ENCODE measurements at places on chromosomes 5 and 9.

- DNase-seq = no peak
Measured at GRCh38 chr9:80076162-80076561, 504.4 kb downstream of the TLE4 start.

GRCh38 chr9:101265261-101265660, 119.5 kb downstream of the BAAT start:
- DNase-seq = no peak

- DNase-seq = peak; percentile 44
Measured at GRCh38 chr5:139696894-139697658, 48.9 kb downstream of the CXXC5 start.

GRCh38 chr5:127206320-127207113, 84.1 kb upstream of the MEGF10 start:
- no peak for DNase-seq

GRCh38 chr5:136686192-136686872, 321.0 kb upstream of the TRPC7 start:
- DNase-seq = no peak

DNA sequence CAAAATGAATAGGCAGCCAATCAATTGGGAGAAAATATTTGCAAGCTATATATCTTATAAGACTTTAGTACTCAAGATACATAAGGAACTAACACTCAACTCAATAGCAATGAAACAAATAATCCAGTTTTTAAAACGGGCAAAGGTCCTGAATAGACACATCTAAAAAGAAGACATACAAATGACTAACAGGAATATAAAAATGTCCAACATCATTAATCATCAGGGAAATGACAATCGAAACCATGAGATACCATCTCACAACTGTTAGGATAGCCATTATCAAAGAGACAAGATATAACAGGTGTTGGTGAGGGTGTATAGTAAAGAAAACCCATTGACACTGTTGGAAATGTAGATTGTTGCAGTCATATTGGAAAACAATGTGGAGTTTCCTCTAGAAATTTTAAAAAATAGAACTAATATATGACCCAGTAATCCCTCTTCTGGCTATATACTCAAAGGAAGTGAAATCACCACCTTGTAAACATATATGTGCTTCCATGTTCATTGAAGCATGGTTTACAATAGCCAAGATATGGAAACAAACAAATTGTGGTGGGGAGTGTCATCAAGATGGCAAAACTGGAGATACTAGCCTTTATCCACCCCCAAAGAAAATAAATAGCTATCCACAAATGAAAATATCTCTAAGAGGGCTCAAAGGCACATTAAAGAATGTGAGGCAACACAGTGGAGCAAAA, 13.9 kb upstream of the BTNL3 start:
- DNase-seq = no peak

- no peak for DNase-seq
Measured at GRCh38 chr9:79395228-79395627, 176.5 kb upstream of the TLE4 start.

GRCh38 chr9:83012922-83013838, 49.8 kb downstream of the RASEF start:
- no peak for DNase-seq

GRCh38 chr9:1233568-1233967, 183.4 kb downstream of the DMRT2 start:
- no peak for DNase-seq

GRCh38 chr9:127730262-127730661, 4.8 kb downstream of the TOR2A start:
- no peak for DNase-seq

- DNase-seq = no peak
Measured at GRCh38 chr5:141597394-141597793, 21.4 kb downstream of the DIAPH1 start.

DNA sequence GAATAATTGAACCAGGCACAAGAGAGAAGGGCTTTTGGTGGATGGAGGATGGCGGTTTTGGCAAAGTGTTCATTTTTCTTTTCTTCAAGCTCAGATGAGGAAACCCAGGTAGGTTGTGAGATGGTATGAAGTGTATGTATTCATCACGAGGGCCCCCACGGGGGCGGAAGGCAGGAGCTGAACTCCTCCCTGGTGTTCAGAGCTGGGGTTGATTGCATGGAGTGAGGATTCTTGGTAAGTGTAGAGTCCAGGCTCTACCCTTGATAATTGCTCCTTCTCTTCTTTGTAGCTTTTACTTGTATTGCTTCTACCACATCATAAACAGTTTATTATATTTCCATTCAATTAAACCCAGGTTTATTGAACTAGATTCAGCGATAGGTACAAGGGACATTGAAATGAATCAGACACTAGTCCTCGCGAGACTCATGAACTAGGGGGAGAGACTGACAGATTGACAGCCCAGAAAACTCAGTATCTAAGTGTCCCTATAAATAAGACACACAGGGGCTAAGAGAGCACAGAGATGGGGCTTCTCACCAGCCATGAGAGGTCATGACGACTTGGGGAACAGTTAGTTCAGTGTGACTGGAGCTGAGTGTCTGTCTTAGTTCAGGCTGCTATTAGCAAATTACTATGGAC, 116.7 kb upstream of the KLF4 start:
- no peak for DNase-seq

DNA sequence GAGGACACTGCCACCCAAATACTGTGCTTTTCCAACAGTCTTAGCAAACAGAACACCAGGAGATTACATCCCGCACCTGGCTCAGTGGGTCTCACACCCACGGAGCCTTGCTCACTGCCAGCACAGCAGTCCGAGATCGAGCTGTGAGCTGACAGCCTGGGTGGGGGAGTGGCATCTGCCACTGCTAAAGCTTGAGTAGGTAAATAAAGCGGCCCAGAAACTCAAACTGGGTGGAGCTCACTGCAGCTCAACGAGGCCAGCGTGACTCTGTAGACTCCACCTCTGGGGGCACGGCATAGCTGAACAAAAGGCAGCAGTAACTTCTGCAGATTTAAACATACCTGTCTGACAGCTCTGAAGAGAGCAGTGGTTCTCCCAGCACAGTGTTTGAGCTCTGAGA, 28.8 kb downstream of the EPB41L4A start:
- DNase-seq = no peak

DNA sequence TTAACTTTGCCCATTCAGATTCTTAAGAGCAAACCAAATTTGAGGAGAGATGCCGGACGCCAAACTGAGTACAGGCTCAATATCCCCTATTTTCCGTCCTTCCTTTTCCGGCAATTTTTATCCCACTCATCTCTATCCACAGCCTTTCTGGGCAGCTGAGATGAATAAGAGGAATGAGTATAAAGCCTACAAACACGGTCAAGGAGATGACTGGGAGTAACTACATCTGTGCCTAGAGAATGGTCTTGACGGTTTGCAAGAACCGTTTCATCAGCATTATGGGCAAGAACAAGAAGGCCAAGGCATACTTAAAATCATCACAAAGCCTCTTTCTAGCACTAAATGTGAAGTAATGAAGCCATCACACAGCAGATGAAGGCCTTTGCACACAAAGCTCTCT, 227.3 kb downstream of the DCP2 start:
- no peak for DNase-seq

- DNase-seq = no peak
Measured at GRCh38 chr5:78505860-78506259, 142.7 kb downstream of the LHFPL2 start.

GRCh38 chr9:90645721-90646120, 3.1 kb upstream of the DIRAS2 start:
- no peak for DNase-seq

GRCh38 chr5:114249823-114250222, 112.0 kb upstream of the KCNN2 start:
- no peak for DNase-seq

DNA sequence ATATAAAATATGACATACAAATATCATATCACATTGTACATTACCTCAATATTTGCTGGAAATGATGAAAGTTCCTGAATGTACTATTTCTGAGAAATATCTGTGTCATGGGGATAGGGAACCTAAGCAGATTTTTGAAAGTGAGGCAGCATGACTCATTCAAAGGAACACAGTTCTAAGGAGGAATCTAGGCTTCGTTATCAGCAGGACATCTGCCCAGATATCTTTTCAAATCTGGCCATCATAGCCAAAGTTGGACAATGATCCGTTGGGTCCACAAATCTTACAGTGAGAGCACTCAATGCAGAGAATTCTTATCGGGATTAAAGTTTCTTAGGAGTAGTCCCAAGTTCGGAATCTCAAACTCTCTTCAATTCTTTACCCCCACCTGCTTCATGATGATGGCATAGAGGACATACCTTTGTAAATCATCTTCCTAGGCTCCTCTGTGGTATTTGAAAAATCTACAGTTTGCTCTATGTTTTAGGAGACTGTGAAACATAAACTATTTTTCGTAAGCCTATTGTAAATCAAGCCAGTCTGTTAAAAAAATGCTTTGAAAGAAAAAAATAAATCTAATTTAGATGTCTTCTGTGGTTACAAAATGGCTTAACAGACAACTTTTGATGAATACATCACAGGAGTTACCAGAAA, 29.4 kb upstream of the ALDH1A1 start:
- no peak for DNase-seq

- DNase-seq = no peak
Measured at GRCh38 chr5:73911761-73912393, 285.9 kb downstream of the ARHGEF28 start.

DNA sequence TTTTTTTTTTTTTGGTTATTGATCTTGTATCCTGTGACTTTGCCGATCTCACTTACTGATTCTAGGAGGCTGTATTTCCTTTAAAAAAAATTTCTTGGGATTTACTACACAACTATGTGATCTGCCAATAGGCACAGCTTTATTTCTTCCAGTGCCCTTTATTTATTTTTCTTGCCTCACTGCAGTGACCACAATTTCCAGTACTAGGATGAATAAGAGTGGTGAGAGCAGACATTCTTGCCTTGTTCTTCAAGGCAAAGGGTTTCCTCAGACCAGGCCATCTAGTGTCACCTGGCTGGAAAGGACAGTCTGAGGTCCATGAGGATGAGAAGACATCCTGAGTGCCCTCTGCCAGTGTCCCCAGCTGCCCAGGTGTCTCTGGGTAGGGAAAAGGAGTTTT, 265.4 kb downstream of the SPOCK1 start:
- no peak for DNase-seq

GRCh38 chr5:135490245-135491037, 38.3 kb upstream of the TIFAB start:
- no peak for DNase-seq

DNA sequence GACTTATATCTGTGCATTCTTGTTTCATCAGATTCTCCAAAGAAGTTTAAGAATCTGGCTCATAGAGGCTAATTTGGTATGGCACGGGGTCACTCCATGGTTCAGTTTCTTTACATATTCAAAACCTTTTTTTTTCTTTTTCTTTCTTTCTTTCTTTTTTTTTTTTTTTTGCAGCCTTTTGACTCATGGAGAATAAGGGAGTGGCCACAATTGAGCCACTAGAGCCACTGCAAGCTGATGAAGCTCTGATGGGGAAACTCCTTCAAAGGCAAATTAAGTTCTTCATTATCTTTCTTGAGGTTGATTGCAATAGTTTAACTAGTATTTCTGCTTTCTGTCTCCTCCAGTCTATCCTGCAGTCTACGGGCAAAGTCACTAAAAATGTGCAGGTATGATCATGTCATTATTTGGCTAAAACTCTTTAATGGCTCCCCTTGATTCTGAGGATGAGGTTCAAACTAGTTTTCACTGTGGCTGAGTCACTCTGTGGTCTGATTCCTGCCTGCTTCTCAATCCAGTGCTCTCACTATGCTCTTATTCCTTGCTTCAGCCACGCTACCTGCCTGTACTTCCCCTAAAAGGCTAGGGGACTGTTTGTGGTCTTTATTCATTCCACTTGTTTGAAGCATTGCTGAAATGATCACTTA, 93.5 kb upstream of the RIOK2 start:
- no peak for DNase-seq

DNA sequence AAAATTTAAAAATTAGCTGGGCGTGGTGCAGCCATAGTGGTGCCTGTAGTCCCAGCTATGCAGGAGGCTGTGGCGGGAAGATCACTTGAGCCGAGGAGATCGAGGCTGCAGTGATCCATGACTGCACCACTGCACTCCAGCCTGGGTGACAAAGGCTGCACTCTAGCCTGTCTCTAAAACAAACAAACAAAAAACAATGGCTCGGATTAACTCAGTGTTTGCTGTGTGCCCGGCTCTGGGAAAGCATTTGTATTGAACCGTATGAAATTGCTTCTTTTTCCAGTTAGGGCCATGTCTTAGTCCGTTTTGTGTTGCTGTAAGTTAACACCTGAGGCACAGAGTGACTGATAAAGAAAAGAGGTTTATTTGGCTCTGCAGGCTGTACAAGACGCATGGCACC, 62.6 kb downstream of the CFAP77 start:
- DNase-seq = no peak

- no peak for DNase-seq
Measured at GRCh38 chr5:65121880-65122436, 353.2 kb downstream of the CWC27 start.

DNA sequence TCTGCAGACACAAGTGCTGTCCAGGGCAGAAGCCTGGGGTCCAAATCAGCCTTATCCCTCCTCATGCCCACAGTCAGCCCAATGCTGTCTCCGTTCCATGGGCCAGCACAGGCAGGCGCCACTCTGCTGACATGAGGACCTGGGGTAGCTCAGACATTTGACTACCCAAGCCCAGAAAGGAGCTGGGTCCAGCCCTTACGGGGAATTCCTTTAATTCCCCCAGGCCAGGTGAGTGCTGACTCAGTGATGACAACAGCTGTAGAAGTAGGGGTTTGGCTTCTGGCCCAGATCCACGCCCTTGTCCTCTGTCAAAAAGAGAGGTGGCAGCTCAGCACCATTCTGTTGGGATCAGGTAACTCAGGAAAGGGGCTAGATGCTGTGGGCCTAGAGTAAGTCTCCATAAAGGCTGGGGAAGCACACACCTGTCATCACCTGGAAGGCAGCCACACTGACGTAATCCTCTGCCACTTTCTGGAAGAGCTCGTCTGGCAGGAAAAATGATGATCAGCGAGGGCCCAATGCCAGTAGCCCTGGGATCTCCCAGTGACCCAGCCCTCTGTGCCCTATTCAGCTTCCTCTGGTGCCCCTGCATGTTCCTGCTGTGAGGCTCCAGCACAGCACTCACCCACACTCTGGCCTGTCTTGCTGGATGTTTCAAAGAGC, 1.9 kb downstream of the RAB24 start:
- DNase-seq = peak; percentile 38

DNA sequence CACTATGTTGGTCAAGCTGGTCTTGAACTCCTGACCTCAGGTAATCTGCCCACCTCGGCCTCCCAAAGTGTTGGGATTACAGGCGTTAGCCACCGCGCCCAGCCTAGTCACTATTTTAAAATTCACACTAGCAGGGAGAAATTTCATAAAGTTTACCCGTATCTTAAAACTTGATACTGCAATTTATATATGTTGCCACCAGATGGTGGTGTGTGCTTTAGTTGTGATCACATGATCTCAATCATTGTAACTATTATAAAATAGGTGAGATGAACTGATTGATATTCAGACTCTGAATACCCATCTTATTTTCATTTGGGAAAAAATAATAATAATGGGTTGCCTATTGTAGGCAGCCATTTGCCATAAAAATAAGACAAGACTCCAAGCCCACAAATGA, 1330.4 kb upstream of the WWC1 start:
- DNase-seq = no peak

Measured in activated naive CD4-positive, alpha-beta T cell treated with anti-CD3 and anti-CD28 coated beads for 36 hours (primary cell).